ENCODE measurements at places on chromosomes 3 and 15.

DNA sequence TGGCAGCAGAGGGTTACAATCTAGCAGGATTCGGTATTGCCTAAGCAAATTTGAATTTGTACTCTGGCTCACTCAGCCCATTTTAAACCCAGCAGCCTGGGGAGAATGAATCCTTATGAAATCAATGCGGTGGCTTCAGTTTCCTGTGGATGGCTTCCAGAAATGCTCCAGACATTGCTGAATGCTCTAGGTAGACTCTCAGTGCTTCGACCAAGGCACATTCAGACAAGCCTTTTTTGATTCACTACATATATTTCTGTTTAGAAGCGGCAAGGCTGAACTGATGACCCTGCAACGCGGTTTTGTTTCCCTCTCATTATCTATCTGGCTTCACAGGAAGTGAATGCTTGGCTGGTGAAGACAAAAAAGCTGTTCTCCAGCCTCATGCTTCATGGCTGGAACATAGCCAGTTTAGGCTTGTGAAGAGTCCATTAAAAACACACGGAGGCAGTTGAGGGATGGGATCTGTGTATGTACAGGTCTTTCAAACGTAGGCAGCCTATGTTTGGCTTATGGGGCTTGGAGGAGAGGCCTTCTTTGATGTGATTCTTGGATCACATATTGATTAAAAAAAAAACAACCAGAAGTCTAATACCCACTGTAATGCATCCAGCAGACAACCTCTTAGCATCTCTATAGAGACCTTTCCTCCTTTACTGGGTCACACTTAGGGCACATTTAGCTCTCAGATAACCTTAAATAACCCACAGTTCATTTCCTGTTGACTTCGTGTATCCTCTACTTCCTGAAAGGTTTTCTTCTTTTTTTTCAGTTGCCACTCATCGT, 400.2 kb upstream of the TBL1XR1 start:
- DNase-seq: peak; percentile 70

GRCh38 chr3:101533603-101533968, 20.6 kb upstream of the SENP7 start:
- DNase-seq: no peak

DNA sequence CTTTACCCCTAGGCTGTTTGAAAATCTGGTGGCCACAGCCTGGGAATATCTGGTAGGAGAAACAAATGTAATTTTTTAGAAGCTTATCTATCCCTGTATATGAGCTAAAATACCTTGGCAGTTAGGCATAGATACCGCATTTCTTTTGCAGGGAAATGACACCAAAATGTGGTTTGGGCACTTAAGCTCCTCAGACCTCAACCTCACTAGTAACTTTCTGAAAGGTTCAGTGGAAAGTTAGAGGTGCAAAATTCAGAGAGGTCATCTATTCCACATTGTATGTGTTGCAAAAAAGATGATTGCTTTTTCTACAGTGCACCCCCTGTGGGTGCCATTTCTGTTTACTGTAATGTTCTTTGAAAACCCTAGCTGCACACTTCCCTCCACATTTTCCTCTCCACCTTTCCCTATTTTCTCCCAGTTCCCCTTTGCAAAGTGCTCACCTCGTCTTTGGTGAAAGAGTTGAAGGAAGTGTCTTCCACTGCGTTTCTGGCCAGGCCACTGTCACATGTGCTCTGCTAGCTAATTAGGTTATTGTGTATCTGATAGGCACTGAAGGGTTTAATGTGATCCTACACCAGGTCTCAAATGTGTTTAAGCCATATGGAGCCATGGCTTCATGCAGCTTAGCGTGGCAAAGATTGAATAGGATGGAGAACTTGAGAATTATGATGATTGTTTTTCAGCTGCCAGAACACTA, 1.3 kb downstream of the SACM1L start:
- DNase-seq: peak; percentile 24

DNA sequence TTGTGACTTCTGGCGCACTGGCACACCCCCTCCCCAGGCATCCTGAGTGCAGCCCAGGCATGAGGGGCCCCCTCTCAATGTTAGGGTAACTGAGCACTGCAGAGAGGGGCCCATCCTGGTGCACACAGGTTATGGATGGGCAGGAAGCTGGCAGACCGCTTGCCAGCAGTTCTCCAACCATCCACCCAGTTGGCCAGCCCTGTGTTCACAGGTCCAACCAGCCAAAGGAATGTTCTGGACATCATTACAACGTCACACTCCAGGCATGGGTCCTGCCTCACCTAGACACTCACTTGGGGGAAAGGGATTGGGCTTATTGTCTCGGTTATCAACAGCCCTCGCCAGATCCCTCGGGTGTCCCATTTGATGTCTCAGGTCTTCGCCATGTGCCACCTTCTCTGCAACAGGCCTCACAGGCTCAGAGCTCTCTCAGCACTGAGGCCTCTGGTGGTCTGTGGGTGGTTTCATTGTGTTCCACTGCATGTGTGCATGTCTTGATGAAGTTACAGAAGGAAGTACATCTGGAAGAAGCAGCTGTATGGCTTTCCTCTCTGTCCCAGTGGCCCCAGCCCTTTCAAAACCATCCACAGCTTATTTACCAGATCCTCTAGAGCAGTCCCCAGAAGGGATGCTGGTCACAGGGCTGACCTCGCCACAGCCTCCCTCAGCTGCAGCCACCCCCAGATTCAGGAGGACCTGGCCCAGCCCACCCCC, 23.7 kb downstream of the ADCY5 start:
- DNase-seq: no peak

- DNase-seq: no peak
Measured at GRCh38 chr15:72222393-72222792, 8.6 kb downstream of the PKM start.

DNA sequence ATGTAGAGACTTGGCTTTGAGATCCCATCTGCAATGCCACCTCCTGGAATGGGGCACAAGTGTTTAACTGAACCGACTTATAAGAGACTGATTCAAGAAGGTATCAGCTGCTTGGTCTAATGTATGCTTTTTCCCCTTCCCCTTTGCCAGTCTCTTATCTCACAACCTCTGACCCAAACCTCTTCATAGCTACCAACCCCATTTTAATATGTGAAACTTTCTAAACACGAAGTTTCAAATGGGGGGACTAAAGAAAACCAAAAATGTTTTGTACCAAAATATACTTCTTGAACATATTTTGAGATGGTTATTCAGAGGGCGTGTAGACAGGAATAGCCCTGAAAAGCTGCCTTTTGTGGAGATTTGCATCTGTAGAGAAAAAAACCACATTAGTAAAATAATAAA, 73.1 kb downstream of the OXSM start:
- DNase-seq: no peak

GRCh38 chr3:147397875-147398812, 8.2 kb downstream of the ZIC4 start:
- DNase-seq: no peak

GRCh38 chr3:143784446-143784845, 63.8 kb downstream of the SLC9A9 start:
- no peak for DNase-seq

DNA sequence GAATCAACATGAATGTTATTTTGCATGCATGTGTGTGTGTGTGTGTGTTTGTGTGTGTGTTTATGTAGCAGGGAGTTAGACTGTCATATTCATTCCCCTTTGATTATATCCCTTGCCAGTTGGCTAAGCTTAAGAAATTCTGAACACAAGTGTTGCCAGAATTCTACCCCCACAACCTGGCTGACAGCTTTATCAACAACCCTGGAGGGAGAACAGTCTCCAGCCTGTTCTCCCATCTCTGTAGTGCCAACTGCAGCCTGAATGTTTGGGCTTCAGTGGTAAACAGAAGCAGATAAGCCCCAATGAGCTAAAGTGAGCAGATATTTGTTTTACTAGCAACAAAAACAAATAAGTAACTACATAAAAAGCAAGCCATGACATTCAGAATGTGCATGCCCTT, 162.6 kb upstream of the ABI3BP start:
- no peak for DNase-seq

DNA sequence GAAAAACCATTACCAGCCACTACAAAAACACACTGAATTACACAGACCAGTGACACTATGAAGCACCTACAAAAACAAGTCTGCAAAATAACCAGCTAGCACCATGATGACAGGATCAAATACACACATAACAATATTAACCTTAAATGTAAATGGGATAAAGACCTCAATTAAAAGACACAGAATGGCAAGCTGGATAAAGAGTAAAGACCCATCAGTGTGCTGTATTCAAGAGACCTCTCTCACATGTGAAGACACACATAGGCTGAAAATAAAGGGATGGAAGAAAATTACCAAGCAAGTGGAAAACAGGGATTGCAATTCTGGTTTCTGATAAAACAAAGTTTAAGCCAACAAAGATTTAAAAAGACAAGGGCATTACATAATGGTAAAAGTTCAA, 482.7 kb upstream of the MCTP2 start:
- DNase-seq: no peak

All from NCI-H146 (cell line).